ENCODE measurements at places on chromosomes 7 and 10.

DNA sequence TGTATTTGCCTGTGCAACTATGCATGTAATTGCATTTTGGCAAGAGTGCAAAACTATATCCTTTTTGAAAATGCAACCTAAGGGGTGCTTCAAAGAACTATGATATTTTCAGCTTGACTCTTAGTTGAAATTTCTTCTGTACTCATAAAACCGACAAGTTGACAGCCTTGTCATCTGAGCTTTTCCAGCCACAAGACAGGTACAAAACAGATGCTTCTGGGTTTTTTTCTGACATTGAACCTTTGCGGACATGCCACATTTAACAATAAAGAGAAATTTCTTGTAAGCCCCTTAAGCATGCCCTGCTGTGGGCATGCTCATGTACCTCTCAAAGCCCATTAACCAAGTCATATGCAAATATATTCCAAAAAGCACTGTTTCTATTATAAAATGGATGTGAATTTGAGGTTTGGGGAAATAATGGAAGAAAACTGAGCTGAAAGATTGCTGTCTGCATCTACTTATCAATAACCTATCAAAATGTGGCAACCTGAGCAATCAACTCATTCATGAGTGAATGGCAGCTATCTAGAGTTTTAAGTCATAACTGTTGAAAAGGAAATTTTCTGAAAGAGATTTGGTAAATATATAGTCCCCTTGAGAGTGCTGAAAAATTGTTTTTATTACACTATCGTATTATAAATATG, 1117.0 kb upstream of the LRRTM3 start:
- no peak for DNase-seq

GRCh38 chr7:127706766-127707165, 54.8 kb downstream of the SND1 start:
- DNase-seq = peak; percentile 41

GRCh38 chr10:34462056-34462455, 353.0 kb downstream of the PARD3 start:
- no peak for DNase-seq

DNA sequence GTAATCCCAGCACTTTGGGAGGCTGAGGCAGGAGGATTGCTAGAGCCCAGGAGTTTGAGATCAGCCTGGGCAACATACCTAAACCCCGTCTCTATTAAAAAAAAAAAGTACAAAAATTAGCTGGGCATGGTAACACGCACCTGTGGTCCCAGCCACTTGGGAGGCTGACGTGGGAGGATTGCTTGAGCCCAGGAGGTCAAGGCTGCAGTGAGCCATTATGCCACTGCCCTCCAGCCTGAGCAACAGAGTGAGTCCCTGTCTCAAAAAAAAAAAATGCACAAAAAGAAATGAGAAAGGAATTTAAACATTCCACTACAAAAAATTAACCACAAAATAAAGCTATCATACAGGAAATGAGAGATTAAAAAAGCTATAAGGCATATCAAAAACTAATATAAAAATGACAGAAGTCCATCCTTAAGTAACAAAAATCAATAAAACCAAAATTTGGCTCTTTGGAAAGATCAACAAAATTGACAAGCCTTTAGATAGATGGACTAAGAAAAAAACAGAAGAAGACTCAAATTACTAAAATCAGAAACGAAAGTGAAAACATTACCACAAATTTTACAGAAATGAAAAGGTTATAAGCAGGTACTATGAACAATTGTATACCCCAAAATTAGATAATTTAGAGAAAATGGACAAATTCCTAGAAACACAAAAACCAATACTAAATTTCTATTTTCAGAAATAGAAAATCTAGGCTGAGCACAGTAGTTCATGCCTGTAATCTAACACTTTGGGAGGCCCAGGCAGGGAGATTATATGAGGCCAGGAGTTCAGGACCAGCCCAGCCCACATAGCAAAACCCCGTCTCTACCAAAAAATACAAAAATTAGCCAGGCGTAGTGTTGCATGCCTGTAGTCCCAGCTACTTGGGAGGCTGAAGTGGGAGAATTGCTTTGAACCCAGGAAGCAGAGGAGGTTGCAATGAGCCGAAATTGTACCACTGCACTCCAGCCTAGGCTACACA, 42.4 kb upstream of the NANOS1 start:
- no peak for DNase-seq

DNA sequence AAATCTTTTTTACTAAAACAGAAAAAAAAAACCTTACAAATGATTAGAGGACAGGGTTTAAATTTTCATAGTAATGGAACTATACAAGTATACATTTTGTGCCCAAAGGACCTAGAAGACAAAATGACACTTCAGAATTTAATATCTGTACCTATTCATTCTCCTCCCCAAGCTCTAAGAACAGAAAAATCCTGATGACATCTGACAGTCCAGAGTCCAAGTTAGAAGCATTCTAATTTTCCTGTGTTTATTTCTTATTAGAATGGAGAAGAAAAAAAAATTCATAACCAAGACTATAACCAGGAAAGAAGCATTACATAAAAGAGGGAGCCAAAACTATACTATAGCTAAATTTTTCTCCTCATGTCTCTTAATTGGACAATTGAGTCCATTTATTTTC, 138.9 kb upstream of the SLC13A1 start:
- DNase-seq = no peak

GRCh38 chr10:20058135-20058534, 241.9 kb downstream of the PLXDC2 start:
- DNase-seq = no peak

DNA sequence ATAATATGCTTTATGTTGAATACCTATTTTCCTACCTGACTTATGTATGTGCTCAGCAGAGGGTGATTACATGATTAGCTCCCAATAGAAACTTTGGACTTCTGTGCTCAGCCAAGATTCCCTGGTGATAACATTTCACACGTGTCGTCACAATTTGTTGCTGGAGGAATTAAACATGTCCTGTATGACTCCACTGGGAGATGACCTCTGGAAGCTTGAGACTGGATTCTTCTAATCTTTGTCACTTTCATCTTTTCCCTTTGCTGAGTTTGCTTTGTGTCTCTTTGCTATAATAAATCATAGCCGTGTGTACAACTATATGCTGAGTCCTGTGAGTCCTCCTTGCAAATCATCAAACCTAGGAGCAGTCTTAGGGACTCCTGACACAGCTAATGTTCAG, 120.9 kb upstream of the LRRTM3 start:
- DNase-seq = no peak

GRCh38 chr10:120490288-120490687, 33.3 kb downstream of the PLPP4 start:
- DNase-seq = no peak

DNA sequence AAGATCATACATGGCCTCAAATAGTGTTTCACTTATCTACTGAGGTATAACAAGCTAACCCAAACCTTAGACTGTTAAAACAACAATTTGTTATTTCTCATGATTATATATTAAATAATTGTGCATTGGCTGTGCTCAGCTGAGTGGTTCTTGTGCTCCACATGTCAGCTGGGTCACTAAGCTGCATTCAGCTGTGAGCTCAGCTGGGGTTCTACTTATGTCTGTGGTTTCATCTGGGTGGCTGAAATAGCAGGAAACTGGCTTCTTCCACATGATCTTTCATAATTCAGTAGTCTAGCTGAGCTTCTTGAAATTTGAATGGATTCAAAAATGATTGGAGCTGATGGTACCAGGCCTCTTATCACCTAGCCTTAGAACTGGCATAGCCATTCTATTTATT, 181.8 kb upstream of the CSTF2T start:
- no peak for DNase-seq

DNA sequence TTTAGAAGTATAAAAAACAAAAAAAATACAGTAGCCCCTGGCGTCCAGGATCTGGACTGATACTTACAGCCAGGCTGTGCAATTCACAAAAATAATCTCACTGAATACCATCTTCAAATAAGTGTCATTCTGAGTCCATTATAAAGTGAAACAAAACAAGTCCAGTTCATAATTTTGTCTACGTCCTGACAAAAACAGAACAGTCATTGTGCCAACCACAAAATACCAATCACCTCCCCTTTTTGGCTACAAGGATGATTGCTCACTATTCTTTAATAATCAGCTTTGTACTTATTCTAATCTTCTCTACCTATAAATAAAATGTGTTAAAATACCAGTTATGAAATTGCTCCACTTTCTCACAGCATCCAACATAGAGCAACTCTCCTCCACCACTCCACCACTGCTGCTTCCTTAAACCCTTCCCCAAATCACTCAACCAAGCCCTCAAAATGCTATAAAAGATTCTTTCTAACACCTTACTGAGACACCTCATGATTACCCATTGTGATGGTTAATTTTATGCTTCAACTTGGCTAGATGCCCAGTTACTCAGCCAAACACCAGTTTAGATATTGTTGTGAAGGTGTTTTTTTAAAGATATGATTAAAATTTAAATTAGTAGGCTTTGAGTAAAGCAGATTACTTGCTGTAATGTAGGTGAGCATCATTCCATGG, 479.8 kb upstream of the SEMA3A start:
- DNase-seq = peak; percentile 47

DNA sequence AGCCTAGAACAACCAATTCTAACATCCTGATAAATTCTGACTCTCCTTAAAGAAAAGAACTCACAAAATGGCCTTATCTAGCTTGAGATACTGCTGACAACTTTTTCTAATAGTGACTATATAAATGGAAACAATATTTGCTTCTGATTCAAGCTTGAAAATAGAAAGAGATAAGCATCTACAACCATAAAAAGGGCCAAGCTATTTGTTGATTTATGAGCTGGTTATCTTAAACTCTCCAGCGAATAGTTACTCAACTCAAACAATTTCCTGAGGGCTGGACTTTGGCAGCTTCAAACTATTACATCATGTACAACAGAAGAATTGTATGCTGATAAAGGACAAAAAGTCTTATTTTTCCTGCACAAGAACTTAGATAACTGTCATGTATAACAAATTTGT, 4.6 kb downstream of the USP54 start:
- peak; percentile 77 for DNase-seq

DNA sequence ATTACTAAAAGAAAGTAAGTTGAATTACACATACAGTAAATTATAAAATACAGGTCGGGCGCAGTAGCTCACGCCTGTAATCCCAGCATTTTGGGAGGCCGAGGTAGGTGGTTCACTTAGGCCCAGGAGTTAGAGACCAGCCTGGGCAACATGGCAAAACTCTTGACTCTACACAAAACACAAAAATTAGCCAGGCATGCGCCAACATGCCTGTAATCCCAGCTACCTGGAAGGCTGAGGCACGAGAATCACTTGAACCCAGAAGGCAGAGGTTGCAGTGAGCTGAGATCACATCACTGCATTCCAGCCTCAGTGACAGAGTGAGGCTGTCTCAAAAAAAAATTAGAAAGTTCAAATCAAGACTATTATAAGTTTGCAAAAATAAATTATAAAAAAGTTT, 174.9 kb downstream of the GALNT11 start:
- no peak for DNase-seq

- no peak for DNase-seq
Measured at GRCh38 chr7:100893318-100893895, 2.3 kb downstream of the ACHE start.

- no peak for DNase-seq
Measured at GRCh38 chr10:80187060-80187459, 18.3 kb downstream of the ANXA11 start.

DNA sequence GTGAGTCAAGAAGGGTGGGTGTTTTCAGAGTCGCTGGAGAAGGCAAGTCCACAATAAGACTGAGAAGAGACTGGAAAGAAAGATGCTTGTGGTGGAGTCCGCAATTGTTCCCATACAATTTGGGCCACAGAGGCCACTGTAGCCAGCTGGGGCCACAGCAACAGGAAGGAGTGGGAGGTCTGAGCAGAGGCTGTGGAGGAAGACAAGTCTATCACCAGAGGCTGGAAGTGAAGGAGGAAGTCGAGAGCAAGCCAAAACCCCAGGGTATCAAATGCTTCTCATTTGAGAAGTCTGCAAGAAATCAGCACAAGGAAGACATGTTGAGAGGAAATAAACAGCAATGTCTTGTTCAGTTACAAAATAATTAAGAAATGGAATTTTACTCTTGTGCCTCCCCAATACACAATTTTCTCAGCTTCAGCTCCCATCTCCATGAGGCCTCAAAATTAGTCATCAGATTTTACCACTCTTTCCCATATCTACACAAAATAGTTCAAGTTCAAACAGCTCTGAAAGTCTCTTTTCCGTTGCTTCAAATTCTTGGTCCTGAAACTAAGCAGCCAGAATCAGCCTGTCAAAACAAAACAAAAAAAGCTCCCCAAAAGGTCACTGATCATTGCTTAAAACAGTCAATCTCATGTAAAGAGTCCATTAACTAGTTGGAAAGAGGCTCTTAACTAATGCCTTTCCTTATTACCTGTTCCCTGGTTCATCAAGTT, 31.6 kb downstream of the SLC16A12 start:
- DNase-seq = no peak

DNA sequence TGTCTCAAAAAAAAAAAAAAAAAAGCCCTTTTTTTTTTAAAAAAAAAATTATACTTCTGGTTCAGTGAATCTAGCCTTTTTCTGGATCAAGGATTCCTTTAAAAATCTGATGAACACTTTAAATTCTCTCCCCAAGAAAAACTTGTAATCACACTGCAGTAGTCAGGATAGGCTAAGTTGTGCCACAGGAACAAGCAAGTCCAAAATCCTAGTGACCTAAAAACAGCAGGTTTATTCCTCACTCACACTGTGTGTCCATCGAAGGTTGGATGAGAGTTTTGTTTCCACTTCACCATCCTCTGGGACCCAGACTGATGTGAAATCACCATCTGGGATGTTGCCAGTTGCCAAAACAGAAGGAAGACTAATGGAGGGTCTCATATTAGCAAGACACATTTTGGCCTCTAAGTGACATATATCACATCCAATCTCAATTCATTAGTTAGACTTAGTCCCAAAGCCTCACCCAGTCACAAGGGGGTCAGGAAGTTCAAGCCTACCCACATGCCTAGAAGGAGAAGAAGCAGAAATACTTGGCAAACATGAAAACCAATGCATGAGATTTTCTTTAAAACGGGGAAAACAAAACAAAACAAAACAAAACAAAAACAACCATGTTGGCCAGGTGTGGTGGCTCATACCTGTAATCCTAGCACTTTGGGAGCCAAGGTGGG, 32.7 kb downstream of the CYP17A1 start:
- DNase-seq = no peak

GRCh38 chr7:105885387-105886111, 9.2 kb upstream of the ATXN7L1 start:
- peak; percentile 26 for DNase-seq

DNA sequence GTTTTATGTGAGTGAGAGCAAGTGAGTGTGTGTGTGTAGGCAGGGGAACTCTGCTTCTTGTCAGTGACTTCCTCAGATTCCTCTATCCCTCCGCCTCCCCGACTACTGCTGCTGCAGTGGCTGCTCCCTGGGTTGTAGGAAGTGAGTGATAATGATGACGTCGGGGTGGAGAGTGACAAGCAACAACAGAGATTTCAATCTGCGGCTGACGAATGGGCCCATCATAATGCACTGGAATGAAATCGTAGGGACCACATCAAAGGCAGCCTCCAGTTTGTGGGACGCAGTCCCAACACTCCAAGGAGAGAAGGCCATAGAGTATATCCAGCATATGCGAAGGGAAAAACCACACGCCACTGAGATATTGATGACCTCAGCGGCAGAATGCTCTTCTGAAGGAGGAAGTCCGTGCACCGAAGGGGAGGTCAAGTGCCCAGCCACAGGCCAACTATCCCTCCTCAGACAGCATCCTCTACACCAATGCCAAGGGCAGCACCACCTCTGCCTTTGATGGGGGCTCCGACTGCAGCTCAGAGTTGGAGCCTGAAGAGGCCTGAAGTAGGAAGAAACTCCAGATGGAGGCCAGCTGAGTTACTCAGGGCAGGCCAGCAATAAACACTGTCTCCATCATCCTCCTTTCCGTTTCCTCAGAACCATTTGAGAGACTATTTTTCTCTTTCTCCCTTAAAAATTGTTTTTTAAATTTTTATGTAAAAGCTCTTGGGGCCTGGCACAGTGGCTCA, 11.3 kb upstream of the STMP1 start:
- peak; percentile 83 for DNase-seq

- no peak for DNase-seq
Measured at GRCh38 chr10:130190737-130191115, 54.5 kb downstream of the GLRX3 start.

Measured in AG10803 (cell line).